NCI-H187 treated with DMSO at 0.1 percent for 48 hours (cell line): ENCODE measurements at places on chromosomes 1 and 21.

DNA sequence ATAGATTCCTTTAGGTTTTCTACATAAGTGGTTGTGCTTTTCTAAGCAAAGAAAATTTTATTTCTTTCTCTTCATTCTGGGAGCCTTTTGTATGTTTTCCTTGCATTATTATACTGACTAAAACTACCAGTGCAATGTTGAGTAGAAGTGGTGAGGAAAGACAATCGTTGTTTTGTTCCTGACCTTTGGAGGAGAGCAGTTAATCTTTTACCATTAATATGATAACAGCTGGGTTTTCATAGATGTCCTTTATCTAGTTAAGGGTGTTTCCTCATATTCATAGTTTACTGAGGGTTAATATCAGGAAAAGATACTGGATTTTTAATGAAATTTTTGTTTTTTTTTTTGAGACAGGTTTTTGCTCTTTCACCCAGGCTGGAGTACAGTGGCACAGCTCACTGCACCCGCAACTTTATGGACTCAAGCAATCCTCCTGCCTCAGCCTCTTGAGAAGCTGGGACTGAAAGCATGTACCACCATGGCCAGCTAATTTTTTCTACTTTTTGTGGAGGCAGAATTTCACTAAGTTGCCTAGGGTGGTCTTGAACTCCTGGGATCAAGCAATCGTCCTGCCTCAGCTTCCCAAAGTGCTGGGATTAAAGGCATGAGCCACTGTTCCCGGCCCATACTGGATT, 9.0 kb upstream of the KCTD3 start:
- DNase-seq: no peak

GRCh38 chr1:200968469-200969410, 54.8 kb downstream of the KIF21B start:
- DNase-seq: no peak

DNA sequence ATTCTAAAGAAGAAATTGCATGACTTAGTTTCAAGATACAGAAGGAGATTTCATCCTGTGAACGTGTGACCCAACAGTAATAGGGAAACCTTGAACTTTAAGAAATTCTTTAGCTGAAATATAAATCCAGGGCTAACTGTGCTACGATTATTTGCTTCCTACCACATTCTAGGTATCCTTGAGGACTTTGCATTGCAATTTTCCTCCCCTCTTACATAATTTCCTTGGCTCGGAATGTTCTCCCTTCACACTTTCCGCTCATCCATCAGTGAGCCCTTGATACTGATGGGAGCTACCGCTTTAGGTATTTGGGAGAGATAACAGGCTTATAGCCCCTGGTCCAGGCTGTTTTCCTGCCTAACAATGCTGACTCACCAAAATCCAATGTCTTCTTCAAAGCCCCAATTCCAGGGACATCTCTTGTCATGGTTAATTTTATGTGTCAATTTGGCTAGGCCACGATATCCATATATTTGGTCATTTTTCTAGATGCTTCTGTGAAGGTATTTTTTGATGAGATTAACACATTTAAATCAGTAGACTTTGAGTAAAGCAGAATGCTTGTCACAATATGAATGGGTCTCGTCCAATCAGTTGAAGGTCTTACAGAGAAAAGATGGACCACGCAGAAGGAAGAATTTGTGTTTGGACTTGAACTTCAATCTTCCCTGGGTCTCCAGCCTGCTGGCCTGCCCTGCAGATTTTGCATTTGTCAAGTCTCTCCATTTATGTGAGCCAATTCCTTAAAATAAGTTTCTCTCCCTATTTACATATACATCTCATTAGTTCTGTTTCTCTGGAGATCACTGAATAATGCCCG, 121.2 kb downstream of the PTPN14 start:
- no peak for DNase-seq

DNA sequence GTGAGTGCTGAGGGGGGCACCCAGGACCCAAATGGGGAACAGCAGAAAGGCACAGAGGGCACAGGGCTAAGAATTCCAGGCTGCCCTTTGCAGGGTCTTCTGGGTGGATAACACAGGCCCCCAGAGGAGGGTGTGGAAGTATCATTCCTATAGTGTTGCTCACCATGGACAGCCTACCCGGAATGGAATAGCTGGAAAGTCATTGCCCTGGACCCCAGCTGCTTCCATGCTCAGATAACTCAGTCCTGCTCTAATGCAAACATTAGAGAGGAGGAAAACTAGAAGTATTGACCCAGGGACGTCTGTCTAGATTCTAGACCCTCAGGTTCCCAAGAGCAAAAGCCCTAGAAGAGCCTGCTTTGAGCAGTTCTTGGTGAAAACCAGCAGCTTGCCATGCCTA, 24.7 kb downstream of the SLC6A17 start:
- DNase-seq: no peak

GRCh38 chr1:228921481-228921880, 186.2 kb downstream of the RHOU start:
- DNase-seq: no peak

DNA sequence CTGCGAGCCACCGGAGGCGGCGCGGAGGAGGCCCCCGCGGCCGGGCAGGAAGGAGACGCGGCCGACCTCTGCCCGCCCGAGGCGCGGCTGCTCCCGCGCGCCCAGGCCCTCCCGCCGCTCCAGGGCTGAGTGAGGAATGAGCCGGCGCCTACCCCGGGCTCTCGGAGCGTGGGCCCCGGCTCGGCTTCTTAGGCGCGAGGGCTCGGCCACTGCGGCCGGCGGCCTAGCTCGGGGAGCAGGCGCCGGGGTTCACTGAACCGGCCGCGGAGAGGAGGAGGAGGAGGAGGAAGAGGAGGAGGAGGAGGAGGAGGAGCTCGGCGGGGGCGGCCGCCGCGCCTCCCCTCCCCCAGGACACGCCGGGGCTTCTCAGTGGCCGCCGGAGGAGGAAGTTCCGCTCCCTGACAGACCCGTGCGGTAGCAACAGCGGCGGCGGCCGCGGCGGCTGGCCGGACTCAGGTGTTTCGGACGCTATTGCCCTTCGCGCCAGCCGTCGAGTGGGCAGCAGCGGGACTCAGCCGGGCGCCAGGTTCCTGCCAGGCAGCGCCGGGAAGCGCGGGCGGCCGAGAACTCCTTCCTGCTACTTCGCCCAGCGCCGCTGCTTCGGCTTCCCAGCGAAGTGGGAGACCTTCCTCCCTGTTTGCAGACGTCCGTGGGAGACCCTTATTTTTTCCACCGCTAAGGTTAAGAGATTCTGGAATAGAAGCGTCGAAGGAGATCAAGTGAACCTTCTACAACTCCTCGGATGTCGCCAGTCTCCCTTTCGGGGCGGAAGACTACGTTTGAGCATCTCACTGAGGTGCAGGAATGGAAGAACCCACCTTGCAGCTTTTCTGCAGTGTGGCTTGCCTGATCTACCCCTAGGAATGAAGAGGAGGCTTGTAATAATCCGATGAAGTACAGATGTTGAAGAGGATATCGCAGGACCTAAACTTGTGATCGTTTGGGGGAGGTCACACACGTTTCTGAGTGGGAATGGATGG, at the start of gene MAN1A2:
MAN1A2 (plus strand) TSS at position 404 of the 980 bp plus-strand sequence. CDS start 735 bp downstream, outside the sequence.
- DNase-seq: no peak

GRCh38 chr21:45328198-45329091, 40.8 kb upstream of the POFUT2 start:
- no peak for DNase-seq

GRCh38 chr1:110155878-110156522, 5.7 kb downstream of the SLC6A17 start:
- DNase-seq: no peak

- DNase-seq: no peak
These were observed 20.0 kb upstream of the RD3 start for GRCh38 chr1:211511947-211512346.
